ENCODE measurements at places on chromosomes 6 and 20. TPM values are rescaled to one million over a fixed set of nuclear protein-coding genes. Genes with fewer than 3 reads are reported as not detected.

- no peak for DNase-seq
Measured at GRCh38 chr6:155024391-155025027, 29.4 kb downstream of the TIAM2 start.

DNA sequence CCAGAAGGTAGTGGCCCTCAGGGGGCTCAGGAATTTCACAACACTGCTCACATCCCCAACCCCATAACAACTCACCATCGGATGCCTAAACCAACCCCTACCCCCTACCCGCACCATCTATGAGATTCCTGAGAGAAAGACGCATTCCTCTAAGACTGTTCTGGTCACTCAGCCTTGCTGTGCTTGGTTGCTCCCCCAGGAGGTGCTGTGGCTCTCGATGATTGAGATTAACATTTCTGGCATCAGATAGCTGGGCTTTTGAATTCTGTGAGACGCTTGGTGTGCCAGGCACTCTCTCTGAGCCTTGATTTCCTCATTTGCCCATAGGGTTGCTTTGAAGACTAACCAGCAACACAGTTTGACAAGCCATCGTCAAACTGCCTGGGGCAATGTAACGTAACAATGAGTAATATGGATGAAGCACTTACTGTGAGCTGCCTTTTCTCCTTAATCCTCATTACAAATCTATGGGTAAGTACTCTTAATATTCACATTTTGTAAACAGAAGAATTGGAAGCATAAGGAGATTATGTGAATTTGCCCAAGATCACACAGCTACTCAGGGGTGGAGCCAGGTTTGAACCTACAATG, 978 bp downstream of the WFDC6 start:
- DNase-seq: no peak

- DNase-seq: no peak
Measured at GRCh38 chr6:169803816-169804340, 52.5 kb downstream of the ERMARD start.

GRCh38 chr20:3134151-3134550, 25.5 kb downstream of the FASTKD5 start:
- DNase-seq: peak; percentile 75

- DNase-seq: no peak
Measured at GRCh38 chr6:105869835-105870440, 216.2 kb upstream of the PRDM1 start.

GRCh38 chr20:34100576-34100975, 11.5 kb downstream of the EIF2S2 start:
- DNase-seq: no peak

DNA sequence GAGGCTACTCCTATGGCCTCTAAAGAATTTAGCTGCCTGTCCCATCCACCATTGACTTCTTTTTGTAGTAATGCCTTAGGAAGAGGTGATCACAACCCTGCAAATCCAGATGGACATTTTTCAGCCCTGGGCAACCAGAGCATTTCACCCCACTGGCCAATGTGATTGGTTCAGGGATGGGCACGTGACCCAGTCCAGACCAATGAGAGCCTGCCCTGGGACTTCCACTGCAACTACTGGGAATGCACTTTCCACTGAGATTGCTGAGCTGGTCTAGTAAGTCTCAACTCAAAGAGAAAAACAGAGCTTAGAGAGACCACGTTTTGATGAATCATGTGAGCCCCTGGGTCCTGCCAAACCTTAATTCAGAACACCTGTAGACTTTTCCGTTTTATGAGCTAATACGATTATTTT, 8.9 kb upstream of the UBE2V1 start:
- DNase-seq: peak; percentile 55

The LY6G5B gene
- total RNA-seq: 2.2 TPM

The DOK5 gene
- 4.2 TPM for total RNA-seq

The MOG gene
- not detected for total RNA-seq

The PRDM13 gene
- not detected for total RNA-seq

The FAM83B gene
- total RNA-seq: under 0.01 TPM

The RSPH4A gene
- under 0.01 TPM for total RNA-seq

The VSTM2L gene
- total RNA-seq: 0.18 TPM
